ENCODE measurements at places on chromosomes 5 and 9.

GRCh38 chr5:93246090-93246855, 334.7 kb downstream of the NR2F1-AS1 start:
- DNase-seq = no peak

GRCh38 chr9:106218854-106219253, 524.5 kb downstream of the TMEM38B start:
- DNase-seq = no peak

DNA sequence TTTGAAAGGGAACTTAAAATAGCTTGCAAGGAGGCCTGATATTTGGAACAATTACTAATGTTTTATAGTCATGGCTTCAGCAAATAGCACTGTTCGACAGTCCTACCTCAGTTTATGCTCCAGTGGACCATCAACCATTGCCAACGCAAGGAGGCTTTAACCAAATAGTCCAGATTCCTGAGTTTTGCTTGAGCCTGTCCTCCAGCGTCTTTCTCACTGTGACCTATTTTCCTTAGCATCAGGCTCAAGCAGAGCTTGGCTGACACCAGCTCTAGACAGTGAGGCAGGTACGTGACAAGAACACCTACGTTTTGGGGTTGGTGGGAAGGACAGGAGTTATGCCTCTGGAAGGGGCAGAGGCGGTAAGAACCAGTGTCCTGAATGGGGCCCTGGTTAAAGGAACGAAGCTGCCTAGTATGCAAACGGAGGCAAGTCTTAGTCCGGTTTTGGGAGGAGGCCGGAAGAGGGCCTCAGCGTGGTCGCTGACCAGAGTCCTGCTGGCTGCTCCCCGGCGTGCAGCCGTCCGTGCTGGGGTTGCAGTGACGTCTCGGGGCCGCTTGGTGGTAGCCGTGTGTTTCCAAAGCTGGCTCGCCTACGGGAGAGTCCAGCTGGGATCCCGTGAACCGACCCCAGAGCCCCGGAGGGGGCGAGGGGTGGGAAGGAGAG, 998 bp upstream of the FGF18 start:
- peak; percentile 66 for DNase-seq

DNA sequence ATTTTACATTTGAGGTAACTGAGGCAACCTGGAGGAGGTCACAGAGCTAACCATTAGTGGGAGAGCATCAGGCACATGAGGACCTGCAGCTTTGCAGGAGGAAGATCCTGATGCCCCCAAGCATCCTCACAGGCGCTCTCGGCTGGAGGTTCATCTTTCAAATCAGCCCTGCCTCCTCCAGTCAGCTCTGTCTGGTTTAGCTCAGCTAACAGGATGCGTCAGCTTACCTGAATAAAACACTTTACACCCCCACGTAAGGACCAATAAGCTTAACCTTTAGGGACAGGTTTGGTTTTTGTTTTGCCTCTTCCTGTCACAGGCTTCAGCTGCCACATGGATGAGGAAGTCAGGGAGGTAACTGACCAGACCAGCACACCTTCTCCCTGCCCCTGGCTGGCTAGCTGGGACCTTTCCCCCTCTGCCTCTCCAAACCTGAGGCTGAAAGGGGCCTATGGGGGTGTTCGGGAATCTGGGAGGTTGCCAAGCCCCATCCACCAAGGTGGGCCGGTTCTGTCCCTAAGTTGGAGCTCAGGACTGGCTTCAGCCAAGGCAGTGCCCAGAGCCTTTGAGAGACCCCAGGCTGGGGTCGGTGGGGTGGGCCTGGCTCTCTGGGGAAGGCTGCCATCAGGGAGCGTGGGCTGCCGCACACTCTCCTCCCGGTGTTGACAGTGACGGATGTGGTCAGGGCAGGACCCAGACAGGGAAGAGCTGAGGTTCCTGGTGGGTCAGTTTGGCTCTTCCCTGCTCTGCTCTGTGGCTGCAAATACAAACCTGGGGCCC, 20.0 kb upstream of the FCN1 start:
- no peak for DNase-seq

DNA sequence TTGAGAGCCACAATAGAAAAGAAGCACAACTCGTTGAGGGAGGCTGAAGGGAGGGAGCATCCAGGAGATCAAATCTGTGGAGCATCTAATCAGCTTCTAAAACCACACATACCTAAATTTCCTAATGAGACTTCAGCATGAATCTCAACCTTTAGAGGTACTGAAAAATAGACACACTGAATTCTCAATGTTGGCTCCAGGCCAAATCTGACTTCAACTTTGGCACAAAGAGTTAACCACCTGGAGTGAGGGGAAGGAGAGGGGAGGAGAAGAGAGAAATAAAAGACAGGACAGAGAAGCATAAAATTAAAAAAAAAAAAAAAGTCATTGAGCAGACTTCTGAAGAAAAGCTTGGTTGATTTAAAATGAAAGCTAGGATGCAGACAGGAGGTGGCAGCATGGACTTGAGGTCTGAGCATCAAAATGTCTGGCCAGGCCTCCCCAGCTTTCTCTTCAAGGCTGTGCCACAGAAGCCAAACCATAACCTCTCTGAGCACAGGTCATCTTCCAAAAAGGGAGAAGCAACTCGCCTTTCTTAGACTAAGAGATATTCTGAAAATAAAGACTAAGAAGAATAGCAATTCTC, 205.6 kb downstream of the DENND1A start:
- DNase-seq = no peak

- no peak for DNase-seq
Observed at GRCh38 chr5:124650147-124650561, 96.3 kb downstream of the ZNF608 start.

- DNase-seq = no peak
Observed at GRCh38 chr5:179923436-179923835, 15.7 kb upstream of the TBC1D9B start.

DNA sequence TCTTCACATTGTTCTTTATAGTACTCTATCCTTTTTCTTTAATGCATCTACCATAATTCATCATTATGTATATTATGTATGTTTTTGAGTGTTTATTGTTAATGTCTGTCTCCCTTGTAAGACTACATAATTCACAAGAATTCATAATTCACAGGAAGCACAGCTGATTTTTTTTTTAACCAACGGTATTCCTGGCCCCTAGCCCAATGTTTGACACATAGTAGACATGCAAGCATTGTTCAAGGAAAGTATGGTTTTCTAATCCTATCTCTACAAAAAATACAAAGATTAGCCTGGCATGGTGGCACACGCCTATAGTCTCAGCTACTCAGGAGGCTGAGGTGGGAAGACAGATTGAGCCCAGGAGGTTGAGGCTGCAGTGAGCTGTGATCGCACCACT, 160.6 kb downstream of the PPP2R2B start:
- no peak for DNase-seq

DNA sequence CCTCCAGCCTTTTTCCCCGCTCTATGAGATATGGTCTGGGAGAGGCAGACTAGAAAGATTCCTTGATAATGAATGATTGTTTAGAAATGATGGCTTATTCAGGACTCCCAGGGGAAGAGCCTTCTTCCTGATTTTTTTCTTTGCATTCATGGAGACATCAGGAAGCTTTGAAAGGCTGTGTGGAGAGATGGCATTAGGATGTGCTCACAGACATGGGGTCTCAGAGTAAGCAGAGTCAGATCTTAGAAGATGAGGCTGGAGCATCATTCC, 37.1 kb downstream of the PPARGC1B start:
- no peak for DNase-seq

GRCh38 chr9:133440874-133441273, 18.7 kb downstream of the ADAMTS13 start:
- DNase-seq = no peak

- DNase-seq = no peak
Observed at GRCh38 chr5:162444129-162444762, 376.7 kb downstream of the GABRG2 start.

DNA sequence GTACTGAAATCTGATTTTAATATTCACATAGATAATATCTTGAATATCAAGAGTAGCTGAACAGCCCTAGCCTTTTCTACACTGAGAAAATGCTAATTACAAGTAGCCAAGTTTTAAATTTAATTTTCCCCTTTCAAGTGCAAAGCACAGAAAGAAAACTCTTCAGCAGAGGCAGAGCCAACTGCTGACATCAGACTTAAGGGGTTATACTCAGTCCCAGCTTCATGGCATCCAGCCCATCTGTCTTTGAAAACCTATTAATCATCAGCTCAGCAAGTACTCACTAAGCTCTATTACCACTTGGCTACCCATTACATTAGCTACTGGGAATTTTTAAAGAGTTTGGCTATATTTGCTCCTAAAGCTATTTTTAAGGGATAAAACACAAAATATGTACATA, 220.5 kb downstream of the SLC12A2 start:
- DNase-seq = no peak

GRCh38 chr9:128690684-128691034, 1.6 kb downstream of the SET start:
- DNase-seq = no peak

DNA sequence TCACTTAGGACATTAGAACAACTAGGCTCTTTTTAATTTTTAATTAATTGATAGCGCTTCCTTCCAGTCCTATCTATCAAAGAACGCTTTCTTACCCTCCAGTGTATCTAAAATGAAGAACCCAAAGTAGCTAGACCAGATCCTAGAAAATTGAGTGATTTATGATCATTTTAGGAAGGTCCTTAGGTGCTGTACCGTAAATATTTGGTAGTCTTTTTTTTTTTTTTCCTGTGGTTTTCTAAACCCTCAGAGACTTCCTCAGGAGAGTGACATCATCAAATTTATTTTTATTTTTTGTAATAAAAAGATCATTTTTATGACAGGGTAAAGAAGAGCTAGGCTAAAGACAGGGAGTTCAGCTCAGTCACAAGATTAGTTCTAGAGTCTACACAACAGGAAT, 197.4 kb downstream of the WDR70 start:
- DNase-seq = no peak

GRCh38 chr9:31500422-31500821, 884.0 kb upstream of the ACO1 start:
- DNase-seq = no peak

DNA sequence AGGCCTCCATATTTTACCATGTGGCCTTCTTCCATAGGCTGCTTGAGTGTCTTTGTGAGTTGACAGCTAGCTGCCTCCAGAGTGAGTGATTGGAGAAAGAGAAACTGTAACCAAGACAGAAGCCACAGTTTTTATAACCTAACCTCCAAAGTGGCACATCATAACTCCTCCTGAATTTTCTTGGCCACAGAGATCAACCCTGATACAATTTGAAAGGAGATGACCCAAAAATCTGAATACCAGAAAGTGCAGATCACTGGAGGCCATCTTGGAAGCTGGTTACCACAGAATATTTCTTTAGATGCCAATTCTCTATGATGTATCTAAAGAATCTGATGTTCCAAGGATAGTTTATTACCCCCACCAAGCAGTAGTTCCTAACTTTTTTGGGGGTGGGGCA, 254.3 kb upstream of the PDE4D start:
- DNase-seq = no peak

- no peak for DNase-seq
Observed at GRCh38 chr5:68681929-68682328, 411.9 kb upstream of the SLC30A5 start.

DNA sequence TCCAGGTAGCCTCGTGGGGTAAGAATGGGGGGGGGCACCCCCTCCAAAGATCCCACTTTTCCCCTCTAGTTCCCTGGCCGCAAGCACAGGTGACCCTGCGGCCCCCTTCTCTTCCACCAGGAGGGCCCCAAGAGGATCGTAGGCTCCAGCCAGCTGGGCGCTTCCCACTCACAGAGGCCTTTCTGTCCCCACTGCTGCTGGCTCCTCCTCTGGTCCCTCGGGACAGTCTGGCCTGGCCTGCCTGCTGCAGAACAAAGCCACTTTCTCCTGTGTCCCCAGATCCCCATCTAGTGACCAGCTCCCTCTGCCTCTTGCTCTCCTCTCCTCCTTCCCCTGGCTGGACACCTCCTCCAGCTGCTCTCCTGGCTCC, 534 bp upstream of the SAPCD2 start:
- DNase-seq = no peak

DNA sequence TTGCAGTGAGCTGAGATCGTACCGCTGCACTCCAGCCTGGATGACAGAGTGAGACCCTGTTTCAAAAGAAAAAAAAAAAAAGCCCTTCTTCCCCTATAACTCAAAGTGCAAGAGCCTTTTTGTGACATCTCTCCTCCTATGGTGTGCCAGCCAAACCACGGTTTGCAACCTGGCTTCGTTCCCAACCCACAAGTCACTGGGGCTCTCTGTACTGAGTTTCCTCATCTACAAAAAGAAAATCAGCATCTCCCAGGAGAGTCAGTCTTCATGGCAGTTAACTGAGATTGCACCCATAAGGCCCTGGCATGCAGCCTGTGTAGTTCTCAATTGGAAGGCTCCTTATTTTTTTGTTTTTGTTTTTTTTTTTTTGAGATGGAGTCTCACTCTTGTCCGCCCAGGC, 14.8 kb downstream of the ODF2 start:
- peak; percentile 12 for DNase-seq

- no peak for DNase-seq
Observed at GRCh38 chr5:123803359-123803758, 291.4 kb downstream of the CSNK1G3 start.

GRCh38 chr9:129514891-129515290, 106.0 kb downstream of the C9orf50 start:
- no peak for DNase-seq

GRCh38 chr5:143355710-143356109, 47.8 kb downstream of the NR3C1 start:
- peak; percentile 58 for DNase-seq

DNA sequence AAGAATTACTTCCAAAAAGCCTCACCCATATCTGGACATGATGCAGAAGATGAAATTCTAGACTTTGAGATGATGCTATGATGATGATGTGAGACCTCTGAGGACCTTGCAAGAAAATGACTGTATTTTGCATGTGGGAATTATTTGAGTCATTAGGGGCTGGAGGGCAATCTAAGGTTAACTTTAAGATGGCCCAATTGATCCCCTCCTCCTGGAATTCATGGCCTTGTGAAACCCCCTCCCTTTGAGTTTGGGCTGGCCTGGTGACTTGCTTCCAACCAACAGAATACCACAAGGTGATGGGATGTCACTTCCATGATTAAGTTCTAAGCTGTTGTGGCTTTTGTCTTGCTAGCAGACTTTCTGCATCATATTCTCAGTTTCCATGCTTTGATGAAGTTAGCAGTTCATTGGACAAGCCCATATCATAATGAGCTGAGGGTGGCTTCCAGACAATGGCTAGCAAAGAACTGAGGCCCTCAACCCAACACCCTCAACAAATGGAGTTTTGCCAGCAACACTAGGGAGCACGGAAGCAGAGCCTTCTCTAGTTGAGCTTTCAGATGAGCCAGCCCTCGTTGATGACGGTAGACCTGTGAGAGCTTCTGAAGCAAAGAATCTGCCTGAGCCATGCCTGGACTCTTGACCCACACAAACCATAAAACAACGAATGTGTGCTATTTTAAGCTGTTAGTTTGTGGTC, 7.4 kb upstream of the AMACR start:
- DNase-seq = peak; percentile 36

DNA sequence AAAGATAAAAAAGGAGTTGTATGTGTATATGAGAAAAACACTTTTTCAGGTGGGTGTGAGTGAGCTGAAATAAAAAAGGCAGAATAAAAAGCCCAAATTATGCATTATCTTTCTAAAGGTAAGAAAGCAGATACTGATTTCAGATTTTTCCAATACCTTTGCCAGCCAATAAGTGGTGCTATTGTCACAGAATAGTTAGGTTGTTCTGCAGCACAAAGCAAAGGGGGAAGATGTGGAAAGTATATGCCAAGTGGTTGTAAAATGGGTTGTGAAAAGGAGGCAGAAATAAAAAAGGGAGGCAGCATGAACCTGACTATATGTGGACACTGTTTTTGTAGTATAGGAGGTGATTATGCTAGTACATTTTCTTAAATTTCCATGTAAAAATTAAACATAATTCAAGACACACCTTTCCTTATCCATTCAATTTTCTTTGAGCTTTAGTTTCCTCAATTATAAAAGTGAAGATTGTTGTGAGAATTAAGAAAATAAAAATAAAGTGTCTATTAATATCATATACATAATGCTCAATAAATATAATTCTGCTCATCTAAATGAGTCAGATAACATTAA, 106.7 kb downstream of the SMIM15 start:
- no peak for DNase-seq

Data from activated CD8-positive, alpha-beta T cell treated with anti-CD3 and anti-CD28 coated beads for 36 hours (primary cell).